Mesothelial cell of epicardium (in vitro differentiated cells): ENCODE measurements at places on chromosomes 16 and 17. TPM values are rescaled to one million over a fixed set of nuclear protein-coding genes. Genes with fewer than 3 reads are reported as not detected.

- no peaks in the 10 kb centered on the region for H3K27me3 ChIP-seq
- no peak overlapping the region for H3K27ac ChIP-seq
- peaks cover 15% of the 10 kb centered on the region for H3K36me3 ChIP-seq
- no peak for DNase-seq
- no peak overlapping the region for H3K4me3 ChIP-seq
- H3K4me1 ChIP-seq = peaks cover 18% of the 10 kb centered on the region
Observed at GRCh38 chr17:31374094-31374447, 17.4 kb upstream of the RAB11FIP4 start.

DNA sequence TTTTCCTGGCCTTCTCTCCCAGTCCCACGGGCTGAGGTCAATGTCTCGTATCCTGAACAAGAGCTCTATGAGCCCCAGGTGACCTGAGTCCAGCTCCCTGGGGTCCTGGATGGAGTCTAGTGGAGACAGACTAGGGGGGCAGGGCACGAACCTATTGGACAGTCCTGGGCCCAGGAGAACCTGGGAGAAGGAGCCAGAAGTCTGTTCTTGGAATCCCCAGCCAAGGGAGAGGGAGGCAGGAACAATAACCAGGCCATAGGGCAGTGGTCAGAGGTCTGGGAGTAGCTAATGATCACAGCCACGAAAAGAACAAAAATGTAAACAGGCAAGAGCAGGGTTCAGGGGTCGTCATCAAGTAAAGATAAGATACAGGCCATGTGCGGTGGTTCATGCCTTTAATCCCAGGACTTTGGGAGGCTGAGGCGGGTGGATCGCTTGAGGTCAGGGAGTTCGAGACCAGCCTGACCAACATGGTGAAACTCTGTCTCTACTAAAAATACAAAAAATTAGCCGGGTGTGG lies 60.8 kb downstream of the COPRS start:
- H3K27ac ChIP-seq = no peak overlapping the region
- no peak for DNase-seq
- H3K4me1 ChIP-seq = no peaks in the 10 kb centered on the region
- H3K27me3 ChIP-seq = no peaks in the 10 kb centered on the region

DNA sequence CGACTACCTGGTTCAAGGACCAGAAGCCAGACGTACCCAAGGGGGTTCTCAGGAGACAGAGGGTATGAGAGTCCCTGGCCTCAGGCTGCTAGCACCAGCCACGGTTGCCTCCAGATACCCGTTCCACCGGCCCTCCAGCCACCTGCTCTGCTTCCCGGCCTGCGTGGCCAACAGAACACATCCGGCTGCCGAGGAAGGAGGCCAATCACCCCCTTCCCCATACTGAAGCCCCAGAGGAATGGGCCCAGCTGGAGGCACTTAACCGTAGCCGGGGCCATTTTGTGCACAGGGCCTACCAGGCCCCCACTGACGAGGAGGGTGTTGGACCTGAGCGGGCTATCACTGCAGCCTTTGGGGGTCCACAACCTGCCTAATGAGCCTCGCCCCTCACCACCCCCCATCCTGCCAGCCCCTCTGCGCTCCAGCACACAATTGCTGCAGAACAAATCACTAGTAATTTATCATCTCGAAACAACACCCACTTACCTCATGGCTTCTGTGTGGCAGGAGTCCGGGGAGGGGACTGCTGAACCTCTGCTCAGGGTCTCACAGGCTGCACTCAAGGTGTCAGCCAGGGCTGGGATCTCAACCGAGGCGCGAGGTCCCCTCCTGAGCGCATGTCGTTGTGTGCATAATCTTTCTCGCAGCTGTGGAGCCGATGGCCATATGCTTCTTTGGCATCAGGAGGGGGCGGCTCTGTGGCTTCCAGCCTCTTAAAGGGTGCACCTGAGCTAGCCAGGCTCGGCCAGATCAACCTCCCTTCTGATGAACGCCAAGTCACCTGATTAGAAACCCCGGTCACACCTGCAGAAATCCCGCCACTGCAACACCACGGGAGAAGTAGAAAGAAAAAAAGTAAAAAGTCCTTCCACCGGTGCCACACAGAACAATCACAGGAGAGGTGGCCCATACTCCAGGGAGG lies 10.1 kb upstream of the KREMEN2 start:
- peaks cover under 1% of the 10 kb centered on the region for H3K27me3 ChIP-seq
- no peaks in the 10 kb centered on the region for H3K36me3 ChIP-seq
- H3K4me3 ChIP-seq = no peak overlapping the region
- H3K27ac ChIP-seq = no peak overlapping the region

- H3K4me1 ChIP-seq = no peaks in the 10 kb centered on the region
- H3K36me3 ChIP-seq = no peaks in the 10 kb centered on the region
- H3K27me3 ChIP-seq = peaks cover 37% of the 10 kb centered on the region
- no peak for DNase-seq
- H3K27ac ChIP-seq = no peak overlapping the region
- no peak overlapping the region for H3K4me3 ChIP-seq
Observed at GRCh38 chr16:82024316-82024715, 10.7 kb upstream of the HSD17B2 start.

GRCh38 chr16:75081179-75081859 lies 35.3 kb downstream of the LDHD start:
- H3K27ac ChIP-seq = no peak overlapping the region
- no peak overlapping the region for H3K4me3 ChIP-seq
- H3K4me1 ChIP-seq = peaks cover 22% of the 10 kb centered on the region
- no peak for DNase-seq
- H3K27me3 ChIP-seq = no peaks in the 10 kb centered on the region

GRCh38 chr16:3459401-3460090 lies 16.1 kb downstream of the NAA60 start:
- H3K4me3 ChIP-seq = peak overlapping the region; percentile 91
- no peaks in the 10 kb centered on the region for H3K27me3 ChIP-seq
- no peak for DNase-seq
- peak overlapping the region; percentile 97 for H3K27ac ChIP-seq
- H3K4me1 ChIP-seq = peaks cover 34% of the 10 kb centered on the region
- no peaks in the 10 kb centered on the region for H3K36me3 ChIP-seq

- peak overlapping the region; percentile 20 for H3K4me3 ChIP-seq
- no peak for DNase-seq
- H3K27me3 ChIP-seq = peaks cover 67% of the 10 kb centered on the region
- H3K27ac ChIP-seq = no peak overlapping the region
- H3K4me1 ChIP-seq = peaks cover 22% of the 10 kb centered on the region
Observed at GRCh38 chr17:83121921-83122820, 42.8 kb downstream of the METRNL start.

- H3K4me3 ChIP-seq = peak overlapping the region; percentile 93
- DNase-seq = no peak
- H3K27ac ChIP-seq = peak overlapping the region; percentile 87
- peaks cover 3% of the 10 kb centered on the region for H3K27me3 ChIP-seq
- H3K4me1 ChIP-seq = peaks cover 13% of the 10 kb centered on the region
Observed at GRCh38 chr16:58684001-58684353, 593 bp downstream of the SLC38A7 start.

Gene KLHL10
- total RNA-seq = 0.16 to 0.27 TPM in 2 of 3 replicates, not detected in the other
